Stimulated activated CD4-positive, alpha-beta T cell treated with anti-CD3 and anti-CD28 coated beads, Interleukin-15, amount 100 ng/mL, for 1 hour (primary cell): ENCODE measurements at places on chromosomes 4 and X.

GRCh38 chr4:29278585-29278984 is 1441.6 kb upstream of the PCDH7 start:
- no peak for DNase-seq

- no peak for DNase-seq
Observed at GRCh38 chr4:153374442-153374841, 30.0 kb downstream of the MND1 start.

- DNase-seq: no peak
Observed at GRCh38 chrX:39985071-39985470, 112.7 kb downstream of the BCOR start.

DNA sequence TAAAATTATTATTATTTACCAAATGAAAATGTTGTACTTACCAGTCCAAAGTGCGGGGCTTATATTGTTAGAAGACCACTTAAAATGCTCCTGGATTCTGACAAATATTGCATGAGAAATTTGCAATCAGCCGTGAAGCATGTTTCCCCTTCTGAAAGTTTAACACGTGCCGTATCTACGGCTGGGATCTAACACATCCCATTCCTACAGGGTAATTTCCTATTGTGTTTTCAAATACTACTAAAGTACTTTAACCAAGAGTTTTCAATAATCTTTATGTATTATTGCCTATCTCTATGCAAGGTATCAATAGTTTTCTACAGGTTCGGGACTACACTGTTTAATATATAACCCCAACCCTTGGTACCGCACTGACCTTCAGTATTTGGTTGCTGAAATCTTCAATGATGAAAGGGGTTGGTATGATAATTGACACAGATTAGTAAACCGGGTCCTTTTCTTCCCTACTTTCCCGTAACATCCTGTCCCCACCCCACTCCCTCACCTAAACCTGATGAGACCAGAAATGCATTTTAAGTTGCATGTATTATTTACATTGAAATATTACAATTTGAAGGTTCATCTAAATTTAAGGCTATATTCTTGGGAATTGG is 795 bp upstream of the BRWD3 start:
- DNase-seq: no peak

DNA sequence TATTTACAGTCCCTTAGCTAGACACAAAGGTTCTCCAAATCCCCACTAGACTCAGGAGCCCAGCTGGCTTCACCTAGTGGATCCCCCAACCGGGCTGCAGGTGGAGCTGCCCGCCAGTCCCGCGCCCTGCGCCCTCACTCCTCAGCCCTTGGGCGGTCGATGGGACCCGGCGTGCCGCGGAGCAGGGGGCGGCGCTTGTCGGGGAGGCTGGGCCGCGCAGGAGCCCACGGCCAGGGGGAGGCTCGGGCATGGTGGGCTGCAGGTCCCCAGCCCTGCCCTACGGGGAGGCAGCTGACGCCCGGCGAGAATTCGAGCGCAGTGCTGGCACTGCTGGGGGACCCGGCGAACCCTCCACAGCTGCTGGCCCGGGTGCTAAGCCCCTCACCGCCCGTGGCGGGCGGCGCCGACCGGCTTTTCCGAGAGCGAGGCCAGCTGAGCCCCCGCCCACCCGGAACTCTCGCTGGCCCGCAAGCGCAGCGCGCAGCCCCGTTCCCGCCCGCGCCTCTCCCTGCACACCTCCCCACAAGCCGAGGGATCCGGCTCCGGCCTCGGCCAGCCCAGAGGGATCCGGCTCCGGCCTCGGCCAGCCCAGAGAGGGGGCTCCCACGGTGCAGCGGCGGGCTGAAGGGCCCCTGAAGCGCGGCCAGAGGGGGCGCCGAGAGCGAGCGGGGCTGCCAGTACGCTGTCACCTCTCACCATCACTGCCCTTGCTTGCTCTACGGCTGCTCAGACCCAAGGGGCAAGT is 39.4 kb downstream of the WFS1 start:
- no peak for DNase-seq

GRCh38 chrX:41695426-41695825 is 6.7 kb downstream of the GPR34 start:
- no peak for DNase-seq

- DNase-seq: no peak
Observed at GRCh38 chr4:5963611-5964010, 54.6 kb downstream of the C4orf50 start.

DNA sequence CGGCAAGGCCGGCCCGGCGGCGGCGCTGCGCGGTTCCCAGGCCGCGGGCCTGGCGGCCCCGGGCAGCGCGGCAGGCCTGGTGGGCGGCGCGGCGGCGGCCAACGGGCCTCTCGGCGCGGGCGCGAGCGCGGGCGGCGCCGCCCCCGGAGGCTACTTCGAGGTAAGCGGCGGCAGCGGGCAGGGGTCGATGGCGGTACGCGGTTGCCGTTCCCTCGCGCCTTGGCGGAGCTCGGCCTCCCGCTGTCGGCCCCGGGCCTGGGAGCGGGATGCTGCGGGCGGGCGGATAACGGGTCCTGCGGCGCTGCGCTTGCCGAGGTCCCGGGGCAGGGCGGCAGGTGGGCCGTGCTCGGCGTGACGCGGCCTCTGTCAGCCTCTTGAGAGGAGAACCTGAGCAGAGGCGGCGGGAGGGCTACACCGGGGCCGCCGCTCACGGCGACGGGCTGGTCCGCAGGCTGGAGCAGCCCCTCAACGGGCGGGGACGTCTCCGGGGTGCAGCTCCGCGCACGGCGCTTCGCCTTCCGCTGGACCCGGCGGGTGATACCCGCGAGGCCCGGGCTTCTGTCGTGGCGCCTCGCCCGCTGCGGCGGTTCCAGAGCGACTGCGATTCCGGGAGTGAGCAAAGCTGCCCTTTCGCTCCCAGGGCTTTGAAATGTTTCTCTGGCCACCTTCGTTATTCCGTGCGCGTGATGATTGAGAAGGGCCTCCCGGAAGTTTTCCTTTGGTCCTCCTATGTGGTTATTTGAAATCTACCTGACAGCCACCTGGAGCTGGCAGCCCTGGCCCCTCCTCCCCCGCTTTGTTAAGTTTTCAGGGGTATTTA is 774 bp downstream of the FAM193A start:
- peak; percentile 28 for DNase-seq

- no peak for DNase-seq
Observed at GRCh38 chr4:171534391-171534790, 278.8 kb upstream of the GALNTL6 start.

DNA sequence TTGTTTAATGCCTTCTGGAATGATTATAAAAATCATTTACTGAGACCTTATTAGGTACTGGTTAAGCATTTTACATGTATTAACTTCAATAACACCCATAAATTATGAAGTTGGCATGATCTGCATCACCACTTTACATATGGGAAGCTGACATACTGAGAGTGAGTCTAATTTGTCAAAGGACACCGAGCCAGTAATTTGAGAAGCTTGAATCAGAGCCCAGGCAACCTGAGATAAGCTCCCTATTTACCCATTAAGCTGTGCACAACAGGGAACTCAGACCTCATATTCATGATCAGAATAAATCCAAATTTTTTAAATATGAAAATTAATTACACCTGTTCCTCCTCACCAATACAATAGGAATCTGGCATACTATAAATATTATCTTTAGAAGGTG is 247.9 kb upstream of the EPHA5 start:
- no peak for DNase-seq

- DNase-seq: no peak
Observed at GRCh38 chrX:134660627-134661026, 2.4 kb upstream of the PLAC1 start.

- DNase-seq: no peak
Observed at GRCh38 chrX:144265641-144266040, 381.8 kb downstream of the UBE2NL start.

DNA sequence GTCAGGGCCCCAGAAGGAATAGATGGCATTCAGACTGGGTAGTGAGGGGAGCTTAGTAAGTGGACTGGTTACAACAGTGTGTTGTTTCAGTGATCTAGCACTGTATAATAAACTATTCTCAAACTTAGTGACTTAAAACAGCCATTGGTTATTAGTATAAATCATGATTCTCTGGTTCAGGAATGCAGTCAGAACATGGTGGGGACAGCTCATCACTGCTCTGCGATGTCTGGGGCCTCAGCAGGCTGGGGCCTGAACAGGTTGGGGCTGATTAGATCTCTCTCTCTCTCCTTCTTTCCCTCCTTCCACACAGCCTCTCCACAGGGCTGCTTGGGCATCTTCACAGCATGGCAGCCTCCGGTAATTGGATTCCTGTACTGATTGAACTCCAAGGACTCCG is 160.4 kb downstream of the GATB start:
- DNase-seq: no peak

- no peak for DNase-seq
Observed at GRCh38 chrX:154125391-154126040, 18.5 kb upstream of the OPN1LW start.

- no peak for DNase-seq
Observed at GRCh38 chr4:181008164-181008563, 1235.0 kb upstream of the TENM3 start.

- no peak for DNase-seq
Observed at GRCh38 chrX:12421918-12422317, 283.6 kb downstream of the FRMPD4 start.

- no peak for DNase-seq
Observed at GRCh38 chr4:176011529-176011928, 54.1 kb upstream of the WDR17 start.

- no peak for DNase-seq
Observed at GRCh38 chrX:79452881-79453280, 85.7 kb upstream of the ITM2A start.

DNA sequence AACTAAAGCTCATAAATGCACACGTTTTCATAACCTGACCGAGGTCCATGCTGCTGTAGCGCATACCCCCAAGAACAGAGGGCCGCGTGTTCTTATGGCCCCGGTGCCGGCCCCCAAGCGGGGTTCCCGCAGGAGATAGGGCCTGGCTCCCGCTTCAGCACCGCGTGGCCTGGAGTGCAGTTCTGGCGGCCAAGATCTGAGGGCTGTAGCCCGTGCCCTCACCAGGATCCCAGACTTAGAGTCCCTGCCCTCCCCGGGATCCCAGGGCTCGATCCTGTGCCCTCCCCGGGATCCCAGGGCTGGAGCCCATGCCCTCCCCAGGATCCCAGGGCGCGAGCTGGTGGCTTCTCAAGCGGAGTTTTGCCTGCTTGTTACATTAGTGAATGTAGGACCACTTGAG is 1.0 kb upstream of the GRPEL1 start:
- DNase-seq: no peak

DNA sequence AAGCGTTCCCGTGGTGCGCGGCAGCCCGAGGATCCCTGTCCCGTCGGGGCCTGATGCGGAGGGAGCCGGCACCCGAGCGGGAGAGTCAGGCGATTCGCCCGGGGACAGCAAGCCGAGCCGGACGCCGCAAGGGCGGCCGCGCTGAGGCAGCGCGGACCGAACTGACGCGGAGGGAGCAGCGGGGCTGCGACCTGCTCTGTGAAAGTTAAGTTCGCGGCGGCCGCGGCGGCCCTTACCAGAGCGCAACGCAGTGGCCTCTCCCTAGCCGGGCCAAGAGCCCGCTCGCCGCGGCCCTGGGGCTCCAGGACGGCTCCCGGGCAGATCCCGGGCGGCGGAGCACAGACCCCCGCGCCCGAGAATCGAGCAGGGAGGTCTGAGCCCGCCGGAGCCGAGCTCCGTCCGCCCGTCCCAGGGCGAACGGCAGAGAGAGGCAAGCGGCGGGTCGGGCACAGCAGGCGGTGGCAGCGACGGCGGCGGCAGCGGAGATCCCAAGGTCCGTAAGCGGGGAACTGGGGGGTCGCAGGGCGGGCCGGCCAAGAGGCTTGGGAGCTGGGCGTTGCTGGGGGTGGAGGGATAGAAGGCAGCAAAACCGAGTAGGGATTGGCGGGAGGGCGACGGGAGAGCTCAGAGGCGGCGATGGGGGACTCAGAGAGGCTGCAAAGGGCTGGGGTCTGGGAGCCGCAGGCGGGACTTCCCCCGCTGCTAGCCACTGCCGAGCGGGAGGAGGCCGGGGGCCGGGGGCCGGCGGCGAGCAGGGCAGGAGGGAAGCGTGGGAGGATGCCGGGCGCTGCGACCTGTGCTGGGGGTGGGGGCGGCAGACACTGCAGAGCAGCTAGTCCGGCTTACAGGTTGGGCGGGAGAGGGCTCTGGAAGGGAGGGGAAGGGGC is 1.0 kb downstream of the GPR50 start:
- no peak for DNase-seq

GRCh38 chr4:185710487-185710995 is 101.5 kb downstream of the SORBS2 start:
- no peak for DNase-seq

DNA sequence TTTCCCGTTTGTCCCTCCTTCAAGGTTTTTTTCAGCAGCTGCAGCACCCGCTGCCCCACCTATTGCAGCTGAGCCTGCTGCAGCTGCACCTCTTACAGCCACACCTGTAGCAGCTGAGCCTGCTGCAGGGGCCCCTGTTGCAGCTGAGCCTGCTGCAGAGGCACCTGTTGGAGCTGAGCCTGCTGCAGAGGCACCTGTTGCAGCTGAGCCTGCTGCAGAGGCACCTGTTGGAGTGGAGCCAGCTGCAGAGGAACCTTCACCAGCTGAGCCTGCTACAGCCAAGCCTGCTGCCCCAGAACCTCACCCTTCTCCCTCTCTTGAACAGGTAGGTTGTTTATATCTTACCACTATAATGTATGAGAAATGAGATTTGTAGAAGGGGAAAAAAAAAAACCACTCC is 4.5 kb downstream of the PRR27 start:
- no peak for DNase-seq

- no peak for DNase-seq
Observed at GRCh38 chrX:133530960-133531359, 115.7 kb upstream of the GPC4 start.

DNA sequence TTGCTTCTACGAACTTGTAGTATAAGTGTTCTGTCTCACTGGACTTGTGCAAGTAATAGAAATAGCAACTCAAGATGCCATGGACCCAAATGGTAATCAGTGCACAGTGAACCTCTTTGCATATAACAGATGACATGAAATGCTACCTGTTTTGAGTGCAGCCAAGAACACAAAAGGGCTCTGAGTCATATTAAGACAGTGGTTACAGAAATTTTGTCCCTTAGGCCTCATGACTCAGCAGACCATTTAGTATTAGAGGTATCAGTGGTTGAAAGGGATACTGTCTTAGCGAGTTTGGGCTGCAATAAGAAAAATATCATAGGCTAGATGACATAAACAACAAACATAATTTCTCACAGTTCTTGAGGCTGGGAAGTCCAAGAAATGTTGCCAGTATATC is 502.9 kb upstream of the PCDH10 start:
- no peak for DNase-seq

GRCh38 chr4:154475820-154476219 is 15.8 kb downstream of the DCHS2 start:
- DNase-seq: no peak

GRCh38 chr4:124526331-124526730 is 186.2 kb downstream of the ANKRD50 start:
- DNase-seq: no peak
